ENCODE measurements at places on chromosomes 4 and X. TPM values are rescaled to one million over a fixed set of nuclear protein-coding genes. Genes with fewer than 3 reads are reported as not detected.

PTCHD1 gene
- total RNA-seq, result 0.13 TPM

RAB40AL gene
- total RNA-seq, result 4.1 TPM

PQBP1 gene
- total RNA-seq, result 71.9 TPM

SERTM2 gene
- total RNA-seq, result not detected

GPAT3 gene
- total RNA-seq, result 3.9 TPM

ZCCHC4 gene
- 13.8 TPM for total RNA-seq

Measured in suprapubic skin (tissue), 4 donors.